Effector CD4-positive, alpha-beta T cell (primary cell): ENCODE measurements at places on chromosomes 4 and X.
A peak's percentile ranks its signal among the peaks of the same experiment; 100 is the strongest.

- DNase-seq = no peak
Measured at GRCh38 chr4:94848326-94848725, 90.6 kb downstream of the BMPR1B start.

DNA sequence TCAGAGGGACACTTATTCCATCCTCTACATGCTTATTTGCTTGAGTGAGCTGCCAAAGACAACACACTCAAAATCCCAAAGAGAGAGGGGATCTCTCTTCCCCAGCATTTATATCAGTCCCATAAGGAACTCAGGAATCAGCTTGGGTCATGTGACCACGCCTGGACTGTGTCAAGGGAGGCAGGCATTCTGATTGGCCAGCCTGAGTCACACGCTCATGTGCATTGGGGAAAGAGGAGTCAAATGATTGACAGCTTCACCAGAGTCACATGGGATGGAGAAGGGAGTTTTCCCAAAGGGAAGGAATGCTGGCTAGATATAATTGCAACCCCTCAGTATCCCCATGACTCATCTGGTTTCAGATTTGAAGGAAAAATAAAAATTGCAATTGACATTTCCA is 49.0 kb downstream of the RWDD4 start:
- no peak for DNase-seq

DNA sequence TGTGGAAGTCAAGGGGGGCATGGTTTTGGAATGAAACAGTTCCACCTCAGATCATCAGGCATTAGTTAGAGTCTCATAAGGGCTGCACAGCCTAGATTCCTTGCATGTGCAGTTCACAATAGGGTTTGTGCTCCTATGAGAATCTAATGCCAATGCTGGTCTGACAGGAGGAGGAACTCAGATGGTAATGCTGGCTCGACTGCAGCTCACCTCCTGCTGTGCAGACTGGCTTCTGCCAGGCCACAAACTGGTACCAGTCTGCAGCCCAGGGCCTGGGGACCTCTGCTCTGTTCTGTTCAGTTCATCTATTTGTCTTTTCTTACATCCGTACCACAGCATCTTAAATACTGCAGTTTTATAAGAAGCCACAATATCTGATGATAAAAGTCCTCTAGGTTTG is 12.2 kb upstream of the MSL3 start:
- DNase-seq = no peak

- peak; percentile 17 for DNase-seq
Measured at GRCh38 chrX:148500423-148501385, at the start of gene AFF2. AFF2 (plus strand) TSS chrX:148500617; CDS start chrX:148501098, 481 bp downstream.

- no peak for DNase-seq
Measured at GRCh38 chr4:122356317-122356808, 22.4 kb upstream of the ADAD1 start.

DNA sequence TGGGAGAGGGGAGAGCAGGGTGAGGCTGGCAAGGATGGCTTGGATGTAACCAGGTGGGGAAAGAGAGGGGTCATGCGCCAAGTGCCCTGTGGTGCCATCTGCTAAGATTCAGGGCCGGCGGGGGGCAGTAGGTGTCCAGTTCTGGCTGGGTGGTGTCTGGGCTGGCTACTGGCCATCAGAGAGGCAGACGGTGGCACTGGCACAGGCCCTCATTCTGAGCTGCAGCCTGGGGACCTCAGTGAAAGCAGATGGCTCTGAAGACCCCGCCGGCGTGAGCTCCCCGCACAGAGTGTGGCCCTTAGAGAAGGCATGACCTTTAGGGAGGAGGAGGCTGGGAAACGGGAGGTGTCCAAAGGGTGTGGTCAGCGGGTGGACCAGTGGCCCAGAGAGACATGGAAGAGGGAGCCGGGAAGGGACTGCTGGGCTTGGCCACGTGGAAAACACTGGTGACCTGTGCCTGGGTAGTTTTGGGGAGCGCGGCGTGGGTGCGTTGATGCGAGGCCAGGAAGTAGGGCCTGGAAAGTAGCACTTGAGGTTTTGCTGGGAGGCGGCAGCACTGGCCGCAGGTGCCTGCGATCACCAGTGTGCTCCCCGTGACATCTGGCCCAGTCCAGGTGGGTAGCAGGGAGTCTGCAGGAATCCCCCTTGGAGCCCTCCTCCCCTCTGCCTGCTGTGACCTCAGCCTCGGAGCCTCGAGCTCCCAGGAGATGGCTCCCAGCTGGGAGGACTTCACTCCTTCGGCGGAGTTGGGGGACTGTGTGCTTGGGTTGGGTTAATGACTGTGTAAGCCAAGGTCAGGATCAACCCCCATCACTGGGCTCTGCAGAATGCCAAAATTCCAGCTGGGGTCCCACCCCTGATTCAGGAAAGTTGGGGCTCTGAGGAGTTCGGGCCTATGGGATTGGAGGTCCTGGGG is 9.3 kb upstream of the SH3TC1 start:
- no peak for DNase-seq

- DNase-seq = no peak
Measured at GRCh38 chr4:107853444-107854355, 29.0 kb downstream of the SGMS2 start.
